ENCODE measurements at places on chromosomes 12 and 14.

DNA sequence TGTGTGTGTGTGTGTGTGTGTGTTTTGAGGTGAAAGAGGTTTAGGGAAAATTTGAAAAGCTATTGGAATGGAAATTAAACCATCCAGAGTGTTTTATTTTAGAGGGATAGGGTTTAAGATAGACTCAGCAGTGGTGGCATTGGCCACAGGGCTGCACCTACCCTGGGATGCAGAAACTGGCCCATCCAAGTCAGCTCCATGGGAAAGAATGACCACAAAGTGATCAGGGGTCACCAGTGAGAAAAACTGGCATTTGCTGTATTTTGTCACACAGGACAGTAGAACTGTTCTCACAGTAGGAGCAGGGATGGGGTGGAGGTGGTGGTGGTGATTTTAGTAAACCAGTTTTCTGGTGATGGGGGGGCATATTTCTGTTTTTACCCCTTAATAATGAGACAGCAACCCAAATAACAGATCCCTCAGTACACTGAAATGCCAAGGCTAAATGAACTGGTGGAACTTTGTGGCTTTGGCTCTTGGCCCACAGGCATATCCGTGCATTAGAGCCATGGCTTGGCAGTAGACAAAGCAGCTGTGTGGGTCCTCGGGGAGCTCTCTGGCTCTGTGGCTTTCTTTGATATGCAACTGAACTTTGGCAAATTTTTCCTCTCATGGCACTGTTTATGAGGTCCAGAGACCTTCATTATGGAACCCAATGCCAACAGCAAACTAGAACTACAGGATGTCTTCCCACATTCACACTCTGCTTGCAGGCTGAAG is 348.3 kb downstream of the ZFP36L1 start:
- no peak for DNase-seq

DNA sequence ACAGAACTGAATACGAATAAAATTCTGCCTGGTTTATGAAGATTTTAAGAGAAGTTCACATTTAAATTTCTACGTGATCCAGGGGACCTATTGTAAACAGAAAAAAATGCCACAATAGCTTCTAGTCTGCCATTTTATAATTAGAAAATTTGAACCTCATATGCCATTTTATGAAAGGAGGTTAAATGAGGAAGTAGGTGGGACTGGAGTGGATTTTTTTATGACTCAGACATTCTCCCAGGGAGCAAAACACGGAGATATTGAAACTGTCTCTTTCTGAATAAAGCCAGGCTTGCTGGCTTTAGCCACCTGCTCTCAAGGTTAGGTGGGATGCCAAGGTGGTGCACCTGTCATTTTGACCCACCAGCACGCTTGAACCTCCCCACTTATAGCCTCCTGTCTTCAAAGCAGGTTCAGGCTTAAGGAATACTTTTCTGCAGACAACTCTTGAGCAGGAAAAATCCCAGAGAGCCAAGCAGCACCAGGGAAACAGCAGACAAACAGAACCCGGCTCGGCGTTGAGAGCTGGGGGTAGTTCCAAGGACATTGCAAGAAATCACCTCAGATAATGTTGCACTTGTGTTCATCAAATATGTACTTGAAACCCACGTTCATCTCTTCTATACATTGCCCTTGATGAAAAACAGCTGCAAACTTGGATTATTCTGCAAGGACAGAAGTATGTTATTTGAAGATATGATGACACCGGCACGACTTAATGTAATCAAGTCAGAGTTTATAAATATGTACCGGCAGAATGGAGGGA is 203.7 kb downstream of the PPM1H start:
- no peak for DNase-seq

DNA sequence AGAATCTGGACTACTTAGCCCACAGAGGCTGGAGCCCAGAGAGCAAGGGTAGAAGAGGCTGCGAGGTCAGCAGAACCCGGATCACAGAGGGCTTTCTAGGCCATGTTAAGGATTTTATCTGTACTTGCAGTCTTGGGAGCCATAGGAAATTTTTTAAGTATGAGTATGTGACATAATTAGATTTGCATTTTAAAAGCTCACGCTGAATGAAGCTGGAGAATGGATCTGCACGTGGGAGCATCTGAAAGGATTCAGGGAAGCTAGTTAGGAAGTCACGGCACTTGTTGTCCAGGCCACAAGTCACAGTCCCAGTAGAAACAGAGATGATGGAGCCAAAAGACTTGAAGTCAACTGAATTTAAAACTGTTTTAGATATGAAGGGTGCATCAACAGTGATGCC is 14.1 kb downstream of the CORO1C start:
- DNase-seq = no peak

- DNase-seq = no peak
These were observed 40.7 kb upstream of the TMEM263 start for GRCh38 chr12:106914796-106915634.

DNA sequence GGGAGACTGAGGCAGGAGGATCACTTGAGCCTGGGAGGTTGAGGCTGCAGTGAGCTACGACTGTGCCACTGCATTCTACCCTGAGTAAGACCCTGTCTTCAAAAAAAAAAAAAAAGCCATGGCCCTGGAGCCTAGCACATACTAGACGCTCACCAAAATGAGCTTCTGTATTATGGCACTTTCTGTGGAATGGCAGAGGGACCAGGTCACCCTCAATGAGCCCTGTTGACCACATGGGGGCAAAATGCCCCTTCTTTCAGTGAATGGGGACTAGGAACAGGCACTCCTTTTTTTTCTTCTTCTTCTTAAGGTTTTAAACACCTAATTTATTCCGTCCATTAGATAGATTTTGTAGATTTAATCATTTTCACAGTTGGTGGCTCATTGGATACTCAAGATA is 50.5 kb downstream of the FAM222A start:
- no peak for DNase-seq

GRCh38 chr14:66078006-66078405 is 408.2 kb upstream of the CCDC196 start:
- DNase-seq = no peak

- no peak for DNase-seq
These were observed 333.6 kb upstream of the PRICKLE1 start for GRCh38 chr12:42923156-42923555.

- DNase-seq = no peak
These were observed 14.3 kb downstream of the PPP2R5C start for GRCh38 chr14:101775826-101776225.

- no peak for DNase-seq
These were observed 35.8 kb upstream of the FBXO33 start for GRCh38 chr14:39467889-39468524.

Data from colonic mucosa (tissue), 4 donors.